ENCODE measurements at places on chromosomes 7 and 10.

- peak; percentile 65 for DNase-seq
These were observed 88.2 kb downstream of the ELFN1 start for GRCh38 chr7:1758028-1758858.

DNA sequence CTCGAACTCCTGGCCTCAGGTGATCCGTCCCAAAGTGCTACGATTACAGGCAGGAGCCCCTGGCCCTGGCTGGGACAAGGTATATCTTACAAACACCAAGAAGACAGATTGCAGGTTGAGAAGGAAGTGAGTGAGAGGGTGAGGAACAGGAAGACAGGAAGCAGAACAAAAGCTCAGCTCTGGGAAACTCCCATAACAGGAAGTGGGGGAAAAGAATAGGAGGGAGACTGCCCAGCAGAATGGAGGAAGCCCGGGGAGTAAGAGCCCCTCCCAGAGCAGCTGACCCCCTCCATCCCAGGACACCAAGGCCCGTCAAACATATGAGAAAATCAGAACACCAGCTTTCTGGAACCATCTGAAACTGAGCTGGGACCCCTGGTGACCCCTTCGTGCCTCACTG is 2.9 kb downstream of the TECPR1 start:
- no peak for DNase-seq

DNA sequence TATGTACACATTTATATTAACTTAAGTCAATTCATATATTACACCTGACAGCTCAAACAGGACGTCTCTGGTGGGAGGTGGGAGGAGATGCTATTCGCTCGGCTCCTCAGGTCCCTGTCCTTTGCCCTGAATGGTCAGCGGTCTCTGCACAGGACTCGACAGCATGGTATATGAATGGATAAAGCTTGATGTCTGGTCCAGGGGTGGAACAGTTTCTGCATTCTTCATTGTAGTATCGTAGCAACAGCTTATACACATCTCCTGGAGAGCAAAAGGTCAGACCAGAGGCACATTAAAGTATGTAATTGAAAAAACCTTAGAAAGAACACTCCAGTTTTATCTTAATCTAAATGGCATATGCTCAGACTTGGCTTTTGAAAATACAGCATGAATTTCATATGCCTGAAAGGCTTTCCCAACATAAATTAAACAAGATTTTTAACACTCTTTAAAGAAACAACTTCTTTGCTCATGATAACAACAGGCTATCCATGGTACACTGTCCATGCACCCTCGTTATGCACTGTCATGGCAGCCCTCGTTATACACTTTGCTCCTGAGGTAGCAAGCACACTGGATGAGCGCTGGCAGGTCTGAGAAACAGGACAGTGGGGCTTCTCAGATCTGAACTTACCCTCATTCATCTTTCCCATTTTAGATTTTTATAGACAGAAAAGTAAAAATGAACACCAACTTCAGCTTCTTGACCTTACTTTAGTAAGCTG is 57.3 kb upstream of the OGDHL start:
- DNase-seq: no peak

DNA sequence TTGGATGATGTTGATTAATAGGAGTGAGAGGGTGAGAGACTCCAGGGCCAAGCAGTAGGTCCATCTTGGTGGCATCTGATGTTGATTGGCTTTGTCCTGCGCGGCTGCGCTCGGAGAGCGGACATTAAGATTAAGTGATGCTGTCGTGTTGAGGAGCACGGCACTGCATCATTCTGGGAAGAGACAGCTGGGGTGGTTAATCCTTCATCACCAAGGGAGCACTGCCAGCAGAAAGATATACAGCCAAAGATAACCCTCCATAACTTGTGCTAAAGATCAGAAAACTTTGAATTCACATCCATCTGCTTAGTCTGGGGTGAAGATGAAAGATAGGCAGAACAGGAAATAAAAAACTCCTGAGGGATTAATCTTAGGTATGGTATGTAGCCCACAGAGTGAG is 208.3 kb downstream of the LRMDA start:
- no peak for DNase-seq

DNA sequence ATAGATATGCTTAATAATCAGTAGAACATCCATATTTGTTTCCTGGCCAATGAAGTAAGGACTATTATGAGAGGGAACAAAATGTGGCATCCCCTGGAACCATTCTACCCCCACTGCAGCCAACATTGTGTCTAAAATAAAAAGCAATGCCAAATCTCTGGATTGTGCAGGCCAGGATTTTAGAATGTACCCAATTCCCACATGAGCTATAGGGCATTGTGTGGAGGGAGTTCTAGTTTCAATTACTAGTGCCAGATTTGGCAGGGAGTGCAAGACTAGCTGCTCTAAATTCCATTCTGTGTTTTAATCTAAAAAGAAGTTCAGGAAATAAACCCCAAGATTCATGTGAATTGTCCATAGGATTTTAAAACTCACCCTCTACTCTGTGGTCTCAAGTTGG is 112.3 kb downstream of the HGF start:
- DNase-seq: no peak

GRCh38 chr7:44218418-44219201 is 17.8 kb downstream of the YKT6 start:
- DNase-seq: peak; percentile 56

GRCh38 chr7:27163288-27164044 is 1.9 kb downstream of the HOXA9 start:
- DNase-seq: no peak

DNA sequence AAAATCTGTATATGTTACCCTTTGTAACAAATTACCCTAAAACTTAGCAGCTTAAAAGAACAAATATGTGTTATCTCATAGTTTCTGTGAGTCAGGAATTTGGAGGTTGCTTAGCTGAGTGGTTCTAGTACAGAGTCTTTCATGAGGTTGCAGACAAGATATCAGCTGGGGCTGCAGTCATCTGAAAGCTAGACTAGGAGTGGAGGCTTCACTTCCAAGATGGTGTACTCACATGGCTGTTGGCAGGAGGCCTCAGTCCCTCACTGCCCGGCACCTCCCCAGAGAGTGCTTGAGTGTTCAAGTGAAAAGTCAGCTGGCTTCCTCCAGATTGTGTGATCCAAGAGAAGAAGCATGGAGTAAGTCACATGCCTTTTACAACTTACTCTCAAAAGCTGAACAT is 16.9 kb upstream of the GGCT start:
- no peak for DNase-seq

DNA sequence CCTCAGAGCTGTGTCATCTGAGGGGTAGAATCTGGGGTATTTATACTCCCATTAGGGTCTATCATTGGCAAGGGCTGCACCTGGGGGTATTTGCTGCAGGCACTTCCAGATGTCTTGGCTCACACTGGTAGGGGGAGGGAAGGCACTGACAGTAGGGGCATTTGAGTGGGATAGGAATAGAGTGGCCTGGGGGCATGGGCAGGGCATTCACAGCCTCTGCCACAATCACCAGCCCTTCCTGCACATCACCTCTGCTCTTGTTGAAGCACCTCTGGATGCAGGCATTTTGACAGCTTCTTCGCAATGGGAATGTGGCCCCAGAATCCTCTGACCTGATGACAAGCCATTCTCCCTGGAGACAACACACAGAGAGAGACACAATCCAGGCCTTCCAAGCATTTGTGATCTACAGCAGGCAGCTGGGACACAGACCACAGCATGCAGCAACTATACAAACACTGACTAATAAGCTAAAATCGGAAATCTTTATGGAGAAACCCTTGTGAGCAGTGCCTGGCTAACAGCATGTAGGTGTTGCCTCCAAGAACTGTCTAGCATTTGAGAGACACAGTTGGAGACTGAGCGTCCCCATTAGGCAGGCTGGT is 178.5 kb downstream of the KCNMA1 start:
- no peak for DNase-seq

GRCh38 chr10:94085288-94085687 is 91.6 kb downstream of the PLCE1 start:
- DNase-seq: no peak

DNA sequence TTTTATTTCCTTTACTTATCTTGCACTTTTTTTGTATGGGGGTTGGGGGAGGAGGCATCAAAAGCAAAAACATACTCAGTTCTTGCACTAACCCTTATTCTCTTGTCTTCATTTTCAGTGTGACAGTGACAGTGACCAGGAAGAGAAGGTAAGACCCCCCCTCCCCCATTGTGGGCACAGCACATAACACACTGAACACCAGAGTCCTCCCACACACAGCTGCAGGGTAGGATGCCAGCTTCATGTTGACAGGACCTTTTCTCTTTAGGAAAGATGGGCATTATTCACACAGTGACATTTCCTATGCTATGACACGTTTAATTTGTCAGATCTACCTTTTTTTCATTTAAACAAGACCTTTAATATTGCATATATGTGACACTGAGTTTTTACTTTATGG is 696.3 kb upstream of the GALNT17 start:
- DNase-seq: no peak

DNA sequence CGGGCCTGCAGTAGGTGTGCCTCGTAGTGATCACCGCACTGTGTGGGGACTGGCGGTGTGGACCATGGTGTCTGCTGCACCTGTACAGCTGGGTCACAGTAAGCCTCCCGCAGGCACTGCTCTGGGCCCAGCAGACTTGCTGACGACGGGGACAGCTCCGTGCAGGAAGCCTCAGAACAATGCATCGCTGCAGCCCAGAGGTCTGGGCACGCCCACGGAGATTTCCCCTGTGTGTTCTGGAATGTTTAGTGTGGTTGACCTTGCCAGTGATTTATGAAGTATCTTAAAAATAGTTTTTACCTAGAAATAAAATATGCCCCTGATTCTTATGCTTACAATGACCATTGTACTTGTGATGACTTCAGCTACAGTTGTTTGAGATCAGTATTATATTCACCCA is 59.1 kb upstream of the ZNF32 start:
- no peak for DNase-seq

DNA sequence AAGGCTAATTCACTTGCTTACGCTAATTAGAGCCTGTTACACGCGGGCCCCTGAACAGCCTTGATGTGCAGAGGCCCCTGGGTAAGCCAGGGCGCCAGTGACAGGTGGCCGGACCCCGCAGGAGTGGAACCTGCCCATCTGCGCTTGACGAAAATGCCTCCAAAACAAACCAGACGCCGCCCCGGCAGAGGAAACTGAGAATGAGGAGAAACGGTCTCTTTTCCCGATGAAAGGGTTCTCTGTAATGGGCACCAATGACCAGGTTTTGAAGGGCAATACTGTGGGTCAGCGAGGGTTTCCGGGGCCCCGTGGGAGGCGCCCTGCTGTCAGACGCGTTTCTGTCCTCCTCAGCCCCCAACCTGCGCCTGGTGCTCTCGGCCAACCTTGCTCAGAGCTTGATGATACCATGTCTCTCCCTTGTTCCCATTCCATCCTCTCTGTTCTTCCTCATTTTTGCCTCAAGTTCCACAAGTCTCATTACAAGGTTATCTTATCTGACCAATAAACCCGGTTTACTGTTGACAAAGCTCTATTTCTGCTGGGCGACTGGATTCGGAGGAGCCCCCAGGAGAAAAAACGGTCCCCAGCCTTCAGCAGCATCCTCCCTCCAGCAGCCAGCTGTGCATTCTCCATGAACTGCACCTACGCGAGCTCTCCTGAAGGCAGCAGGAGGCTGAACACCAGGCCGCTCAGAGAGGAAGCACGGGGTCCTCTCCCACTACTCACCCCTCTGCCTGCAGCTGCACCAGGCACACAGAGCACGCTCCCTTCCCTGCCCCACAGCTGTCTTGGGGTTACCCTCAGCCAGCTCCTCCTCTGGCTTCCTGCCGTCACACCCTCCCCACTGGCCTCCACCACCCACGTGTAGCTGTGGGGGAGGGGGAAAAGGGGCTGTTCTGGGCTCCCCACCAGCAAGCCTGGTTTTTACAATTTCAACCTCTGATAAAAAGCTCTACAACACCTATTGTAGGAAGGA is 202.0 kb downstream of the MAD1L1 start:
- DNase-seq: peak; percentile 30

DNA sequence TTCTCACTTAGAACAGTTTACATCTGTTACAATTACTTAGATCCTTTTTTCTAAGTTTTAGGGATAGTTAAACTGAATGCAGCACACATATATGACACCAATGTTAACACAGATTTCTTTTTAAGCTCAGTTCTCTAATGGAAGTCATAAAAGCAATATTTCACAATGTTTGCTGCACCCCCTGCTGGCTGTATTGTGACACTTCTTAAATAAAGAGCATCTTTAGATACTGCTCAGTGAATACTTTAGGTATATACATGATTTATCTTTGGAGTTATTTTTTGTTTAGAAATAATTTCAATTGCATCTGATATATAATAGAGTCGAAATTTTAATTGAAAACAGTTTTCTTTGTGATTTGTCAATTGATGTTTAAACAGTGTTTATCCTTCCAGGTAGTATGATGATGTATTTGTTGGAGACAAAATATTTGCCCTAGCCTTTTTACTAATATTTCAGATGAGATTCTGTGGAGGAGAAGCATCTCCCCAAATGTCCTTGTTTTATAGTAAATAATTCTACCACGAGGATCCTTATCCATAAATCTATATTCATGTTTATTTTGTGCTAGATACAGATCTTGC is 174.4 kb downstream of the ST7 start:
- DNase-seq: no peak

- DNase-seq: no peak
These were observed 58.0 kb upstream of the PFKP start for GRCh38 chr10:3009341-3009740.

GRCh38 chr10:78923647-78924318 is 145.0 kb upstream of the ZMIZ1 start:
- no peak for DNase-seq

DNA sequence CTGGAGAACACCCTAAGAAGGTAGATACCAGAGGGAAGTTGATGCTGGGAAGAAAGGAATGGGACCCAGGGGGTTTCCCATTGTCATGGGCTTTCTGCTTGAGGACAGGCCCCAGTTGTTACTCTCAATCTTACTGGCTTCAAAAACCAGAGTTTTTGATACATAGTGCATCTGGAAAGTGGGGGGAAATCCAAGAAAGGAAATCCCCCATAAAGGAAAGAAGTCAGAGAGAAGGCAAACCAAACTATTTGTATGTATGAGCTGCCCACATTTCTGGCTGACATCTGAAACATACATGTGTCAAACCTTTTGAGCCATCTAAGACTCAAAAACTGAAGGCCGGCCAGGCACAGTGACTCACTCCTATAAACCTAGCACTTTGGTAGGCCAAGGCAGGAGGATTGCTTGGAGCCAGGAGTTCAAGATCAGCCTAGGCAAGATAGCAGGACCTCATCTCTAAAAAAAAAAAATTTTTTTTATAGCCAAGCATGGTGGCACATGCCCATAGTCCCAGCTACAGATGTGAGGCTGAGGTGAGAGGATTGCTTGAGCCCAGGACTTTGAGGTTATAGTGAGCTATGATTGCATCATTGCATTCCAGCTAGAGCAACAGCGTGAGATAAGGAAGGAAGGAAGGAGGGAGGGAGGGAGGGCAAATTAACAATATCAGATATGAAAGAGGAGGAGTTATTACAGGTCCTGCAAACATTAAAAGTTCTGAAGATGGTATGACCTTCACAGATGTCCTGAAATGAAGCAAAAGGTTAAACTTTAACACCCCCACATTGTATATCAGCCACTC is 6.7 kb upstream of the COA1 start:
- DNase-seq: no peak

DNA sequence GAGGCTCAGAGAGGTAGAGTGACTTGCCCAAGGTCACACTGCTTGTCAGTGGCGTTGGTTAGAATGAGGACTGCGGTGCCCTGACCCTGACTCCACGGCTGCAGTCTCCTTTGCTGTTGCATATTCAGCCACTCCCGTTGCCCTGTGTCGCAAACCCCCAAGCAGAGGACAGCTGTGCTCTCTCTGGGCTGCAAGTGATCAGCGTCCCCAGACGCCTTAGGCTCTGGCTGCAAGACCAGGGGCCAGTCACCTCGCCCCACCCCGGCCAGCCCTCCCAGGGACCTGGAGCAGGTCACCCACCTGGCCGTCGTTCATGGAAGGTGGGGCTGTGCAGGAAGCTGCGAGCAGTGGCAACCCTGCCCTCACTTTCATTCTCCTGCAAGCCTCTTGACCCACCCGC is 51.7 kb upstream of the NANOS1 start:
- no peak for DNase-seq

Data from RWPE2 (cell line).